IPS DF 6.9 (cell line): ENCODE measurements at places on chromosomes 7 and 10.

DNA sequence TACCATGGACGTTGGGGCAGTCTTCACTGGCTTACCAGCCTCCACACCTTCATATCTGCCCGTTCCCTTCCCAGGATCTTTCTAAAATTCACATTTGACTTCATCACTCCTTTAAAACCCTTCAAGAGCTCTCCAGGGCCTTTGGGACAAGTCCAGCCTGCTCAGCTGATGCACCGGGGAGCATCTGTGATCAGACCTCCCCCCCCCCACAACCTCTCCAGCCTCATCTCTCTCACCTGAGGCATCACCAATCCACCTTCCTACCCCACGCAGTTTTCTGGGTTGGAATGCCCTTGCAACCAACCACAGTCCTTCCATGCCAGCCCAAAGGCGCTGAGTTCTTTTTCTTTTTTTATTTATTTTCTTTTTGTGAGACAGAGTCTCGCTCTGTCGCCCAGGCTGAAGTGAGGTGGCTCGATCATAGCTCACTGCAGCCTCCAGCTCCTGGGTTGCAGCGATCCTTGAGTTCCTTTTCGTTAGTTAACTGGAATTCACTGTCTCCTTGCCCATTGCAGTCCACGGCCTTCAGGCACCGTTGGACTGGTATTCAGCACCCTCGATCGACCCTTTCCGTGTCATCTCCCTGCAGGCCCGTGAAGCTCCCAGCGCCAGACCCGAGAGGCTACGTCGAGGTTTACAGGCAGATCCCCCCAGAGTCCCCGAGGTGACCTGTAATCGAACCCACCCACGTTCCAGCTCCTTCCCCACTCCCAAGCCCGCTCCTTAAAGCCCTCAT, 654 bp downstream of the ALKBH4 start:
- DNase-seq, result no peak
- peak overlapping the region; percentile 60 for H3K4me3 ChIP-seq
- no peaks in the 10 kb centered on the region for H3K27me3 ChIP-seq
- H3K36me3 ChIP-seq, result peaks cover 11% of the 10 kb centered on the region
- H3K27ac ChIP-seq, result no peak overlapping the region
- peaks cover 2% of the 10 kb centered on the region; the same call in 1 of the 2 replicates for H3K4me1 ChIP-seq

DNA sequence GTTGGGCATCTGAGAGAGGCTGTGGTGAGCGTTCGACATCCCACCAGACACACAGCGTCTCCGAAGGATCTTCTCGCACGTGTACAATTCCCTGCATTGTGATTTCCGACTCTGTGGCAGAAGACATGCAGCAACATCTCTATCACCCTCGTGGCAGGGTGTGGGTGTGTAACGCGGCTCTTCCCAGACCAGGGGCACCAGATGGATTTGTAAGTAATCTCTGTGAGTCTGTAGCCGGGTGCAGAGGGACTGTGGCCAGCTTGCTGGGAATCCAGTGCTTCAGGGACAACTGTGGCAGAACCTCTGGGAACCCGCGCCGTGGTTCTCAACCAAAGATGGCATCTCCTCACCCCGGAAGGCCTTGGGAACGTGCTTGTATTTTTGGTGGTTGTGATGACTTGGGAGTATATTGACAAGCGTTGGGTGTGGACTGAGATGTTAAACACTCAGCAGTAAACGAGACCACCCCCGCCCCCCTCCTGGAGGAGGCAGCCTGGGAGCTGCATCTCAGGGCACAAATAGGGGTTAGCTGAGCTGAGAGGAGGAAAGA, 21.2 kb downstream of the FOXL3 start:
- no peaks in the 10 kb centered on the region for H3K27me3 ChIP-seq
- no peak for DNase-seq
- H3K27ac ChIP-seq, result no peak overlapping the region
- H3K4me1 ChIP-seq, result no peaks in the 10 kb centered on the region

- H3K27ac ChIP-seq, result no peak overlapping the region
- H3K4me3 ChIP-seq, result no peak overlapping the region
- no peaks in the 10 kb centered on the region for H3K27me3 ChIP-seq
- H3K4me1 ChIP-seq, result no peaks in the 10 kb centered on the region
Observed at GRCh38 chr7:68813551-68814080, 784.7 kb upstream of the AUTS2 start.

DNA sequence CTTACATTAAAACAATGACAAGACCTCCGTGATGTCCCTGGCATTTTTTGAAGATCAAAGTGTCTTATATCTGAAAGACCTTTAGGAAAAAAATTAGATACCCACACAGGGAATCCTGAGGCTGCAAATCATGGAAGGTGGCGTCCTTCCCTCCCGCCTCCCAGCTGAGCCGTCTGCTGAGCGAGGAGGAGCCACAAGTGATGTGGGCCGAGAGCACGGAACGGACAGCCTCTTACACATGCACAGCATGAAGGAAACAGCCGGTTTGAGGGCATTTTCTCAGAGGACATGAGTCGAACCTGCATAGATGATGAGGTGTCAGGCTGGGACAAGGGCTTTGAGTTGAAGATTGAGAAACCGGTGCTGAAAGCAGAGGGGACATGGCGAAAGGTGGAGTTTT, 163.3 kb downstream of the ADARB2 start:
- H3K27ac ChIP-seq, result no peak overlapping the region
- no peaks in the 10 kb centered on the region for H3K36me3 ChIP-seq
- no peak overlapping the region for H3K4me3 ChIP-seq
- no peak for DNase-seq
- no peaks in the 10 kb centered on the region; the same call in 1 of the 2 replicates for H3K4me1 ChIP-seq

- no peaks in the 10 kb centered on the region for H3K4me1 ChIP-seq
- H3K27me3 ChIP-seq, result no peaks in the 10 kb centered on the region
- H3K36me3 ChIP-seq, result no peaks in the 10 kb centered on the region
- DNase-seq, result no peak
- H3K4me3 ChIP-seq, result no peak overlapping the region
- no peak overlapping the region for H3K27ac ChIP-seq
Observed at GRCh38 chr10:35259769-35260397, 76.4 kb upstream of the CCNY start.
